Adipocyte (in vitro differentiated cells): ENCODE measurements at places on chromosomes 3 and 15.

DNA sequence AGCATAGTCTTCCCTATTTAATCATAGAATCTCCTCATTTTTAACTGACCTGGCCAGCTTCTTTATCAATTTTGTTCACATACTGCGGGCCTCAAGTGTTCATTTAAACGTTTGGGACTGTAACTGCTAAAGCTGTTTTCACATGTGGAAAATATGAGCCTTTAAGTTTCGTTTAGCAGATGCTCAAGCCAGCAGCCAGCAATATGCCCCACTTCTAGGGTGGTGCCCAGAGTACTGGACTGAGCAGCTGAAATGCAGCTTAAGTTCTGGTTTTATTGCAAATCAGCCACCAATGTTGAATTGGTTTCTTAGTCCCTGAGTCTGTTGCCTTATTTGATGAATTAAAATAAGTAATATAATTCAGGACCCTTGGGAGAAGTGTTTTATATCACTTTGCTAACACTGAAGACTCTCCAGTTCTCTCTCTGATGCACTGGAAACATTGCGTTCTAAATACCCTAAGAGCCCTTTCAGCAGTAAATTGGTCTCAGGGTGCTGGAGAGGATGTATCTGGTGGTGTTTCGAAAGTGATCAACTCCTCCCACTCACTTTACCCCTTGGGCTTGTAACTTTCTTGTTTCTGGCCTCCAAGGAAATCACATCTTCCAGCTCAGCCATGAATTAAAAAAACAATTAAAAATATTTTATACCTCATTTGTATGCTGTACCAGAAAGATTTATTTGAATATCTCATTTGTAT, 61.7 kb downstream of the B3GALNT1 start:
- DNase-seq: peak; percentile 22

DNA sequence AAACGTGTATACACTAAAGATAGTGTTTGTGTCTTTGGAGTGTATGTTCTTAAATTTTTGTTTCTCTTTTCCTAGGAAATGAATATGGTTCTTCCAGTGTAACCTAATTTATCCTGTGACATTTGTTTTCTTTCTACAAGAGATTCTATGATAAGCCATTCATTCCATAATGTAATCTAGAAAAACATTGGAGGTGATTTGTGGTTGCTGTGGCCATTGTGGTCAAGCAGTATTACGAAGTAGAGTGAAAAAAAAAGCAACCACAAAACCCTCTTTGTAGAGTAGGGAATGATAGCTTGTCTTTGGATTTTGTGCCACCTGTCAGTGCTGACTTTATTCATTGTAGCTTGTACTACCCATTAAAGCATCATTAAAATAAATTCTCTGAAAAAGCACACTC, 1209.6 kb downstream of the ZPLD1 start:
- DNase-seq: peak; percentile 0

DNA sequence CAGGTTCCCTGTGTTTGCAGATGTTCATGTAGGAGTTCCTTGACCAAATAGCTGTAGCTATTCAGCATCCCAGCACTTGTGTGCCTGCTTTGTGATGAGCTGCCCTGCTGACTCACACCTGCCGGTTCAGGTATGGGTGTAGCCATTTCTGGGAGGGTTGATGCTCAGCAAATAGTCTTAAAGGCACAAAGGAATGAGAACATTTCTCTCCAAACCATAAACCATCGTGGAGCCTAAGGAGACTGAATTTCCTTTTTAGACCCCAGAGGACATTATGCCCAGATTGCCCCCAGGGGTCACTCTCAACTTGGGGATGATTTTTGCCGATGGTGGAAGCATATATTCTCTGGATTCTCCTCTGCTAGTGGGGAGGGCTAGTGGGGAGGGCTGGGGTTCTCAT, 80.6 kb downstream of the ADAMTSL3 start:
- DNase-seq: peak; percentile 2

- DNase-seq: no peak
Measured at GRCh38 chr3:6449099-6449498, 411.8 kb upstream of the GRM7 start.

GRCh38 chr15:60017538-60018520, 13.7 kb downstream of the FOXB1 start:
- DNase-seq: no peak

DNA sequence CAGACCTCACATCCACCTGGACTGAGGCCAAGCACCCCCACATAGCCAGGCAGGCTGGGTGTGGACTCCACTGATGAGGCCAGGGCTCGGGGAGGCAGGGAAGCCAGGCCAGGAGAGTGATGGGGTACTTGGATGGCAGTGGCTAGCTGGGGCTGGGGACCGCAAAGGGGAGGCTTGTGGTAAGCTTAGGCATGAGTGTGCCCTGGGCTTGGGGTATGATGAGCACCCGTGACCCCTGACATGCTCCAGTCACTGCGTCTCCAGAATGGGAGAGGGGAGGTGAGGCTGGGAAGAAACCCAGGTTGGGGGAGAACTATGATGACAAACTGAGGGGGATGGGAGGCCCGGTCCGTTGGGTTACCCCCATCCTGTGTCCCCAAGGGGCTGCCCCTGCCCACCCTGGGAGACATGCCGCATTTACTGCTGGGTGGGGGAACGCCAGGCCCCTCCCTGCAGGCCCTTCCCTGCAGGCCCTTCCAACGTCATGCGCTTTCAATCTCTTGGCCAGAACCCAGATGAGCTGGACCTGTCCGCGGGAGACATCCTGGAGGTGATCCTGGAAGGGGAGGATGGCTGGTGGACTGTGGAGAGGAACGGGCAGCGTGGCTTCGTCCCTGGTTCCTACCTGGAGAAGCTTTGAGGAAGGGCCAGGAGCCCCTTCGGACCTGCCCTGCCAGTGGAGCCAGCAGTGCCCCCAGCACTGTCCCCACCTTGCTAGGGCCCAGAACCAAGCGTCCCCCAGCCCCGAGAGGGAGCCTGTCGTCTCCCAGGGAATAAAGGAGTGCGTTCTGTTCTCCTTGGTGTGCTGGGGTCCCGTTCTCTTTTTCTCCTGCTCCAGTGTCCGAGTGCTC, 34.1 kb downstream of the TSPAN3 start:
- DNase-seq: no peak

- peak; percentile 34 for DNase-seq
Measured at GRCh38 chr3:52534281-52535183, 875 bp upstream of the NT5DC2 start.

GRCh38 chr15:64050281-64051092, 4.2 kb upstream of the DAPK2 start:
- no peak for DNase-seq

DNA sequence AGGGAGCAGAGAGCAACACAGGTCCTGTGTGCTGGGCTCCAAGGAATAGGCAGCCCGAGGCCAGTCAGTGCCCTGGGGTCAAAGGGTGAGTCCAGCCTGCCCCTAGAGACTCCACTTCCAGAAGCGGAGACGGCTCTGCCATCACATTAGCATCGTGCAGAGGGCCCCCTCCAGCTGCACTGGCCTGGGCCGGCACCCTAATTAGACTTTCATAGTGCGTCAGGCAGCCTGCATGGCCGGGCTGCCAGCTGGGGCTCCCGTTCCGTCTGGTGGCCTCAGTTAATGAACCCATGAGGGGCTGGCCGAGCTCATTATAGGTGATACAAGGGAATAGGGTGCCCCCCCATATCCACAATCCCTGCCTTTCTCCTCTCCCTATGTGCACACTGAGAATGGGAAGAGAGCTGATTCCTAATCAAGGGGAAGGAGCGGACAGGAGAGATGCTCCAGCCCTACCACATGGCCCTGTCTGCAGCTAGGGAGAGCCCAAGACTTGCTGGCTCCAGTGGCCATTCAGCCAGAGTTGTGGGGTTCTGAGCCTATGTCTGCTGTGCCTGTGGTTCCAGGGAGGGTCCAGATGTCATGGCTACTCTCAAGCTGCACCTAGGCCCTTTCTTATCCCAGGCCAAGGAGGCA, 128.0 kb downstream of the SRGAP3 start:
- DNase-seq: no peak

DNA sequence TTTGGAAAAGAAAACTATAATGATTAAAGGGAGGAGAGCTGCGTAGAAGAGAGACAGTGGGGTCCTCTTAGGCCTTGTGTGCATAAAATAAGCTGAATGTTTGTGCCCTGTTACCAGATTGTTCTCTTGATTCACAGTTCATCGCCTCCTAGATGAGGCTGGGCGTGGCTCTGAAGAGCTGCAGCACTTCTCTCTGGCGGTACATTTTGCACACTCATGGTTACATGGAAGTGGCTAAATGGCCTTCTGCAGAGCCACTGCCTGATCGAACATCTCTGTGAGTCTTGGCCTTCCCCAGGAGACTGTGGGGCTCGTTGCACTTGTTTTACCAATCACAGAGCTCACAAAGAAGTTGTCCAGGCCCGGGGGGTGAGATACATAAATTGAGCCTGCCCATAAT, 208.8 kb downstream of the GABRG3 start:
- no peak for DNase-seq

DNA sequence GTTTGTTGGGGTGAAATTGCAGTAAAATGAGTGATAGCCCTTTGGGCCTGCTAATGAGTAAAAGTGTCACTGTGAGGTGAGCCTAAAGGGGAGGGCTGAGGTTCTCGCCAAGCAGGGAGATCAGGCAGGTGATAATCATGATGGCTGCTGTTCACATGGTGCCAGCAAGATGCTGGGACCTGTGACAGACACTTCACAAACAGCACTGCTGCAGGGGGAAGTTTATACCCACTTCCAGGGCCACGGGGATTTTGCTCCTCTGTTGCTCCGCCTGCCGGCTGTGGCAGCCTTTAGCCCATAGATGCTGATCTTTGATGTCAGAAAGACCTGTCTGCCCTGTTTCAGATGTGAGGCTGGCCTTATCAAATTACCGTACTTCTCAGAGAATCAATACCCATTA, 96.7 kb downstream of the SV2B start:
- DNase-seq: no peak

DNA sequence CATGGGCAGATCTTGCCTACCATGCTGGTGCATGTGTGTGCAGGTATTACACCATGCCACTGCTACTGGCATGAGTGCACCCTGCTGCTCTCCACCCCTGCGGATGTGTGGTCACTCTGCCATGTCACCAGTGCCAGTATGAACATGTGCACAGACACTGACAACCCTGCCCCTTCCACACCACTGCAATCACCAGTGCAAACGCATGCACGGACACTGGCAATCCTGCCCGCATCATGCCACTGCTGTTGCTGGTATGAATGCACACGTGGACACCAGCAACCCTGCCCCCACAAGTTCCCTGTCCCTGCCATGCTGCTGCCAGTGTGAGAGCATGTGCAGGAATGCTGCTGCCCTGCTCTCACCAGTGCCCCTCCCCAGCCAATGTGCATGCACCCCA, 24.8 kb upstream of the TUBGCP5 start:
- no peak for DNase-seq

DNA sequence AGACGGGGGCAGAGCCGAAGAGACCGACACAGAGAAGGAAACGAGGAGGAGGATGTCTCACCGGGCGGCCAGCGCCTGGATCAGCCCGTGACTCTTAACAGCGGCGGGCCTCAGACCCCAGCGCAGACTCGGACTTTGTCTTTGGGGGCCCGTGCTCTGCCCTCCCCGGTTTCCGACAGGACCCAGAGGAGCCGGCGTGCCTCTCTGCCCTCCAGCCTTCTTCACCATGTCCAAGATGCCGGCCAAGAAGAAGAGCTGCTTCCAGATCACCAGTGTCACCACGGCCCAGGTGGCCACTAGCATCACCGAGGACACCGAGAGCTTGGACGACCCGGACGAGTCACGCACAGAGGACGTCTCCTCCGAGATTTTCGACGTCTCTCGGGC, 1.0 kb downstream of the TSC22D2 start:
- DNase-seq: no peak
